Tongue (tissue), 3 donors: ENCODE measurements at places on chromosomes 2 and 18. TPM values are rescaled to one million over a fixed set of nuclear protein-coding genes. Genes with fewer than 3 reads are reported as not detected.

C2orf81 gene
- total RNA-seq: 1.0 TPM

DUSP19 gene
- 5.8 TPM for total RNA-seq

CNDP1 gene
- total RNA-seq: not detected

LYPD1 gene
- 3.6 TPM for total RNA-seq

FAHD2A gene
- 20.8 TPM for total RNA-seq

DNAJC5G gene
- not detected for total RNA-seq

L3MBTL4 gene
- 6.5 TPM for total RNA-seq

KLF11 gene
- 20.9 TPM for total RNA-seq

CYRIA gene
- 10.9 TPM for total RNA-seq

SULT1C3 gene
- not detected for total RNA-seq

CYP27A1 gene
- 19.8 TPM for total RNA-seq

DNA sequence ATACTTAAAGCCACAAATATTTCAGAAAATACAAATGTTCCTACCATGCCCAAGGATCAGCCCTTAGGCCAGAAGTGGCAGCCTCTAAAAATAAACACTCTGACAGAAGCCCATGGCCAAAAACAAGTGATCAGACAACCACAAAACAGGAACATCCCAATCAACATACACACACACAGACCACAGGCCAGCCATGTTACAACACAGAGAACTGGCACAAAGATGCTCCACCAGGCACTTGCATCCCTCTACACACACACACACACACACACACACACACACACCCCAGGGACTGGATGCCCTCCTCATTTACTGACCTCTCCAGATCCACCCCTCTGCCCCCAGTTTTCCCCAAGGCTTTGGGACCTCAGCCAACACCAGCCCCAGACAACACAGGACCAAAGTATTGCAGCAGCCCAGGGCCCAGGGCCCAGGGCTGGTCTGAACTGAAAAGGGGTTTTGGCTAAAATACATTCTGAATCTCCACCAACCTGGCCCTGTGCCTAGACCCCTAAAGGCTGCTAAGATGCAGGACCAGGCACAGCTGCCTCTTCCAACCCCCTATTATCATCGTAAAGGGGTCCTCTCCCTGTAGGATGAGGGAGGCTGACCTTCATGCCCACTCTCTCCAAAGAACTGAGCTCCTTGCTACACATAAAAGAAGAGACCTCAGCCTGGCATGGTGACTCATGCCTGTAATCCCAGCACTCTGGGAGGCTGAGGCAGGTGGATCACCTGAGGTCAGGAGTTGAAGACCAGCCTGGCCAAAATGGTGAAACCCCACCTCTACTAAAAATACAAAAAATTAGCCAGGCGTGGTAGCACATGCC is 151.4 kb downstream of the TNS1 start:
- peak; percentile 28 for DNase-seq

DNA sequence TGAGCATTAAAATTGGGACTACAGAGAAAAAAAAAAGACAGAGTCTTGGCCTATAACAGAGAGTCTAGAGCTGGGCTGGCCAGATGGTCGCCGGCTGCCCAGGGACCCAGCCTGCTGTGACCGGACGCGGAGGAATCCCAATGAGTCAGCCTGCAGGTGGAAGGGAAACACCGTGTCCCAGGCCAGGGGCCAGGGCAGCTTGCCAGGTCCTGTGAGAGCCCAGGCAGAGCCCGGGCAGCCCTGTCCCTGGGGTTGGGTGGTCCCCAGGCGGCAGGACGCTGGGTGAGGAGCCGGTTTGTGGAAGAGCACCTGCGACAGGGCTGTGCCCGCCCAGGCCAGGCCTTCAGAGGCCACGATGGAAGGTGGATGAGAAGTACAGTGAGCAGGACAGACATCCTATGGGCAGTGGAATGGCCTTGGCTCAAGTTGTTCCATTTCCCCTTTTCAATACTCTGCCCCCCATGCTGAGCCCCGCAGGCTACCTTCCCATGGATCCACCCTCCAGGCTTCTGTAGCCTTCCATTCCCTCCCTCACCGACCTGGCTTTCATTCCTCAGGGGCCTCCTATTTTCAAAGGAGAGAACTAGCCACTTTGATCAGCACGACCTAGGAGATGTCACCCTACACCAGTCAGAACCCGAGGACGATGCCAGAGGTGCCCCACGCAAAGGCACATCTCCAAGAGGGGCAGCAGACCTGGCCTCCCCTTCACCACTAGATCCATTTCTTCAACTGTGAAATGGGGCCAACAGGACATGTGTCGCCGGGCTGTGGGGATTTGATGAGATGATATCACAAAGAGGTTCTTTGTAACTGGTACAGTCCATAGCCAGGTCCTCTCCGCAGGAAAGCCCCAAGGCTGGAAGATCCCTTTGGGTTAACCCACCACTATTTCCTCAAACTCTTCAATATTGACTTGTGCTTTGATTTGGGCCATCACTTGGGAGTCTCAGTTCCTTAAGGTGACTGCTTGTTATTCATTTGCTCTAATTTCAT is 87.5 kb downstream of the POLR1A start:
- peak; percentile 63 for DNase-seq

GRCh38 chr2:60746318-60746717 is 9.8 kb upstream of the PAPOLG start:
- peak; percentile 87 for DNase-seq

- DNase-seq: peak; percentile 43
These were observed 995 bp downstream of the MBD5 start for GRCh38 chr2:148021886-148022285.

DNA sequence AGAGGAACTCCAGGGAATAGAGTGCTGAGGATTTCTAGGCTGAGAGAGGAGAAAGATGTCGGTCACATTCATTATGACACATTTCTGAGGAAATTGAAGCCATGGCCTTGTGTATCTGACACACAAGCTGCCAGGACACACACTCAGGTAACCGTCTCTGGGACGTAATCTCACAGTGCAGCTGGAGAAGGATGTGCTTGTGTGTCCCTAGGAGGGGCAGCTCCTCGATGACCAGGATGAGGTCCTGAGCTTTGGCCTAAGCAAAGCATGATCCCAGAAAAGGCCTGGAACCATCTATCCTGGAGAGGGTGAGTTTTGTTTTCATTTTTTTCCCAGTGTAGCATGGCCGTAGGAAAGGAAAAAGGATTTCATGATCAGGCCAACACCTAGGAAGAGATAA is 102.2 kb downstream of the CAPN13 start:
- DNase-seq: no peak

GRCh38 chr2:215699700-215700538 is 264.1 kb upstream of the FN1 start:
- DNase-seq: no peak

DNA sequence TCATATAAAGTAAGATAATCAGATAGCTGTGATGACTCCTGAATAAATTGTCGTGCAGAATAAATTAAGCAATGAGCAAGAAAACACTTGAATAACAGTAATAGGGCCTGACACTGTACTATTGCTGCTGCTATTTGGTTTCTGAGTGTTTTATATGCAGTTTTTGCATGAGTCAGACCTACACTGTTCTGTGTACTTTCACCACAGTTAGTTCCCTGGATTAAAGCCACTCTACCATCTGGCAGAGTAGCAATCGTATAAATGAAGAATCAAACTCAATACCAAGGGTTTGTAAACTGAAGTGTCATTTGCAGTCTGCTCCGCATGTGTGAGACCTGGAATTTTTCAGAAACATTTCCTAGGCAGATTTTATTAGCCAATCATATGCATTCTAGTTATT is 398.6 kb upstream of the CDH7 start:
- peak; percentile 32 for DNase-seq

DNA sequence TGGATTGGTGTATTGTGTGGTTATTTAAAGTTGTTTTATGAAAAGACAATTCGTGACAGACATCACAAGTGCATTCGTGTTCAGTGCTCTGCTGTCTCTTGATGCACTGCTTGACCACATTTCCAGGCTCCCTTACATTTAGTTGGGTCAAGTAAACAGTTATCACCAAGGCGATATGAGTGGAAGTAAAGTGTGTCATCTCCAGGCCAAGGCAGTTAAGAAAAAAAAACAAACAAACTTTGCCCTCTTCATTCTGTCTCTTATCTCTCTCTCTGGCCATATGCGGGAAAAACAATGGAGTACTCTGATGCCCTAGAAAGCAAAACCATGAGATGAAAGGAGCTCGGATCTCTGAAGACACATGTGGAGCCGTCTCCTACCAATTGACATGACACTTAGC is 131.1 kb downstream of the DSEL start:
- no peak for DNase-seq

- no peak for DNase-seq
These were observed 820 bp downstream of the MTCL1 start for GRCh38 chr18:8705961-8706790.

- DNase-seq: no peak
These were observed 432.2 kb upstream of the TRIB2 start for GRCh38 chr2:12284487-12284886.

DNA sequence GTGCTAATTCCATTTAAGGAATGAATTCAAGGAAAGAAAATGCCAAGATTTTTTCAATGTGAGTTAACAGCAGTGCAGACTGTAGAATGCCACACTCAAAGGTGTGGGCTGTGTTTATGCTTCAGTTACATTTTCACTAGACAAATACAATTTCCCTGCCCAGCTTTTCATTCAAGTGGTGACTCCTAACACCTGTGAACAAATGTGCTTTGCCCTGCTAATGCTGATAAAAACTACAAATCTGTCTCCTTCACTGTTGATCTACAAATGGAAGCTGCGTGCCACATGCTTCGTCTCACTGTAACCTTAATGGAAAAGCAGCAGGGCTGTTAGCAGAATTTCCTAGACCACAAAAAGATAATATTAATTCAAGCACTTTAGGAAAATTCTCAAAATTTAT is 19.8 kb upstream of the TCF4 start:
- DNase-seq: no peak

DNA sequence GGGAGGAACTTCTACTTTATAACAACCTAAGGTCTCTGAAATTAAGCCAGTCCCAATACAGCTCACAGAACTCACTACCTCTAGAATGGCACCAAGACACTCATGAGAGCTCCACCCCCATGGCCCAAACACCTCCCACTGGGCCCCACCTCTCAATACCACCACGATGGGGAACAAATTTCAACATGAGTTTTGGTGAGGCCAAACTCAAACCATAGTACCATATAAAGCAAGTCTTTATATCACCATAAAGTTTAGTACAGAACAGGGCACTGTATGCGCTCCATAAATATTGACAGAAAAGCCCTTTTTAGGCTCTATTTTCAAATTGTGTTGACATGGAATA is 3.3 kb downstream of the AFG3L2 start:
- no peak for DNase-seq

DNA sequence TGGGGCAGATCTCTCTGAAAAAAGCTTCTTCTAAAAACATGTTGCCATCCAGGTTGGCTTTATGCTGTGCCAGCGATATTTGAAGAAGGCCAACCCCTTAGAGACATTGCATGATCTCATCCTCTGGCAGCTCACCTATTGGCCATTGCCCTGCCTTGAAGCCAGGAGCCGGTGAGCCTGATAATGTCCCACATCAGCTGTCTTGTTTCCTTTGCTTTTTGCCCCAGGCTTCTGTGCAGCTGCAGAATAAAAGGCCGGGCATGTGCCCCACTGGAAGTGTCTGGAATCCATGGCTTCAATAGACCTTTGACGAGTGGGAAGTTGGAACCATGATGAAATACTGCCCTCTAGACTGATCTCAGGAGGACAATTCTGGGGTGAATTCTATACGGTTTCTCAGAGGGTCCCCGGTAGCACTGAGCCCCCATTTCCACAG is 523.5 kb upstream of the ZEB2 start:
- no peak for DNase-seq

DNA sequence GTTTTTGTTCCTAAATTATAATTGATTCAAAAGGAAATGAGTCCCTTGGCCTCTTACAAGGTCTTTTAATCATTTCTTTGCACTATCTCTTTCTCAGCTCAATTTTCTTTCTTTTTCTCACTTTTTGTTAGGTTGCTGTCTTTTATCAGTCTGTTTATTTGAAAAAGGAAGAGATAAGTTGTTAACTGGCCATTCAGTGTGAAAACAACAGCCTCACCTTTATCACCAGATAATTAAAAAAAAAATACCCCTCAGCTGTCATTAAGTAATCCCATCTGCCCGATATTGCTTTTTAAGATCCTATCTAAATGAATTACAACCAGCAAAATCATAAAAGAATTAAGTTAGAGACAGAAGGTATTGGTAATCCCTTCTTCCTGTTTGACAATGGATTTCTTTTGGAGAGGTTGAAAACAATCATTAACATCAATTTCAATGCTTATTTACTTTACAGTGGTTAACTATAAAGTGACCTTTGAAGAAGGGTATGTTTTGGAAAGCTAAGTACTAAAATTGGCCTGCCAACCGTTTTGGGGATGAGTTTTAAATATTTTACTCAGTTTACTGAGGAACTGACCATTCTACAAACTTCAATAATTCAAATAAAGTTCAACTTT is 104.9 kb downstream of the TGIF1 start:
- no peak for DNase-seq

GRCh38 chr2:83951378-83951947 is 507.6 kb downstream of the SUCLG1 start:
- DNase-seq: no peak

GRCh38 chr2:238743243-238744065 is 104.4 kb upstream of the TWIST2 start:
- DNase-seq: no peak

DNA sequence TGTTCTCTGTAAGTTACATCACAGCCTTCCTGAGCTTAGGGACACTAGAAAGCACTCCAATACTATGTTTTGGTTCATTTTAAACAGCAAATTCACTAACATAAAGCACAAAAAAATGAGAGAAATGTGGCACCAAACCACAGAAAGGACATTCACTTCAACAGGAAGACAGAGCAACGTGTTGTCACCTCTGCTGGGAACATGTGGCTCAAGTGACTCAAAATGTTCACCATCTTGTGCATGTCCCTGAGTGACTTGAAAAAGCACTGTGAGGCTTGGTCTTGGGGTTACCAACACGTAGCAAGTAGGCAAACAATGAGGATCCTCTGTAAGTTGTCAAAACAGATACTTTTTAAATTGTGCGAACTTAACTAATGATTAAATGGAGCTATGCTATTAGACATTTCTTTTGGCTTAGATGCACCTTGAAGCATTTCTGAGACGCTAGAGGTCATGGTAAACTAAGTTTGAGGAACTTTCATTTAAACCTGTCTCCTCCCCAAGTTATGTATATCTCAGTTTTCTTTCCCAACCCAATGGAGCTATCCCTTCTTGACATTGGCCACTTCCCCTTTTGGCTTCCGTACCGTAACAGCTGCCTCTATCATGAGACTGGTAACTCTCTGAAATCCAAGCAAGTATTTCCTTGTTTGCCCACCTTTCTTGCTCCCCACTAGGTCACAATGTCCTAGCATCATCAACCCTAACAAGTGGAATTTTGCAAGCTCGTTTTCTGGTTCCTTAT is 14.0 kb upstream of the ST6GAL2 start:
- DNase-seq: no peak

DNA sequence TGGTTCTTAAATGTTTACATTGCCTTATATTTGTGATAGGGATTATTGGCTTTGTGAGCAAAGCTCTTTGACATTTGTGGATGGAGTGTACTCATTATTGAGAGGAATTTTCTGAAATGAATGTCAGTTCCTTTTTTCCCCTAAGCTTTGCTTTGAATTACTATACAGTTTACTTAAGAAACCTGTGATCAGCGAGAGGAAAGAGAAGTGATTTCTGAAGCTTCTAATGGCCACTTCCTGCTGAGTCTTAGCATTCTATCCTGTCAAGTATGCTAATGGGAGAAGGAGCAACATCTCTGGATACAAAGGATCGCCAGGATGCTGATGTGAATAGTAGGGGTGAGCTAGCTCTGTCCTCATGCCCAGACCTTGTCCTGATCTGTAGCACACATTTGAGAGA is 47.8 kb upstream of the MGAT5 start:
- no peak for DNase-seq

GRCh38 chr2:106274668-106275067 is 80.6 kb upstream of the UXS1 start:
- DNase-seq: peak; percentile 24

GRCh38 chr2:86704459-86704971 is 15.6 kb upstream of the RMND5A start:
- DNase-seq: peak; percentile 12
